ENCODE measurements at places on chromosomes 1 and 21.

DNA sequence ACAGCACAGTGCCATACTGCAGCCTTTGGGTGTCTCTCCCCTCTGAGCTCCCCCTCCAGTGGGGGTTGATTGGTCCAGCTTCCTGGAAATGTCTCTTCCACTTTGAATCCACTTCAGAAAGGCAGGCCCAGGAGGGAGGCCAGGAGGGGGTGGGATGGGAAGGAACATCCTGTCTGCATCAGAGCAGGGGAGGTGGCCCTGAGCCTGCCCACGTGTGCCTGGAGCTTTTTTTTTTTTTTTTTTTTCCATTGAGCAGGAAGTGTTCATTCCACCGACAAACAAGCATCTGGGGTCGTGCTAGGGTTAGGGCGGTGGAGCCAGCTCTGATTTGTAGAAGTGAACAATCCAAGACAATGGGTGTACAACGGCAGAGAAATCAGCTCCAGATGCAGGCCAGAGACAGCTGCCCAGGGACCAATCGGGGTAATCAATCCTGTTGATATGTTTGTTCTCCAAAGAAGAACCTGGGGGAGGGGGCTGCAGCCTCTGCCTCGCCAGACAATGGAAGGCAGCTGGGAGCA, 93.3 kb downstream of the SSBP3 start:
- DNase-seq: peak; percentile 64

- no peak for DNase-seq
These were observed 478 bp downstream of the MAD2L2 start for GRCh38 chr1:11680270-11681070.

DNA sequence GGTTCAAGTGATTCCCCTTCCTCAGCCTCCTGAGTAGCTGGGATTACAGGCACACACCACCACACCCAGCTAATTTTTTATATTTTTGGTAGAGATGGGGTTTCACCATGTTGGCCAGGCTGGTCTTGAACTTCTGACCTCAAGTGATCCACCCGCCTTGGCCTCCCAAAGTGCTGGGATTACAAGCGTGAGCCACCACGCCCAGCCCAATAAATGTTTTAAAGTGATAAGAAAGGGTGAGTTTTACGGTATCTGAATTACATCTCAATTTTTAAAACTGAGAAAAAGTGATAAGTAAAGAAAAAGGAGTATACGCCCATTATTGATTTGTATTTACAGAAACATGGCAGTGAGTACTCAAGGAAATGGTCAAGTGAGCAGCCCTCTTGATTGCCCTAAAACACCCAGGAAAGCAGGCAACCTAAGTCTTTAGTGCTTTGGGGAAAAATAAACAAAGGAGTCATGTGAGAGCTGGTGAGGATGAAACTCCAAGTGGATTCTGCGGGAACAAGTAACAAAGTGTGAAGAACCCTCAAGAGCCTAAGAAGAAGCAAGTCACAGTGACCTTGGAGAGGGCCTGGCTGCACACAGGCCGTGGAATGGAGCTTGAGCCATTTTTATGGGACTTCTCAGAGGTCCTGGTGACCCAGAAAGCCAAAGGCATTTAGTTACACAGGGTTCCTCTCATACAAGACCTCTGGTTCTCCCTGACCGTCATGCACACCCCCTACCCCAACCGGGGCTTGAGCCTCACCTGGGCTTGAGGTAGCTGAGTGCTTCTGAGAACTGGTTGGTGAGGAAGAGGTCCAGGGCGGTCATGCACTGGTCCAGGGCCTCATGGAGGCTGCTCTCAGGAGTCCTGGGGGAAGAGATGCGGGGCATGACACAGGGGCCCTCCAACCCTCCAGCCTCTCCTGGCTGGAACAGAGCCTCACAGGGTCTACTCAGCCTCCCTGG, 9.1 kb downstream of the TTC39A start:
- DNase-seq: no peak

DNA sequence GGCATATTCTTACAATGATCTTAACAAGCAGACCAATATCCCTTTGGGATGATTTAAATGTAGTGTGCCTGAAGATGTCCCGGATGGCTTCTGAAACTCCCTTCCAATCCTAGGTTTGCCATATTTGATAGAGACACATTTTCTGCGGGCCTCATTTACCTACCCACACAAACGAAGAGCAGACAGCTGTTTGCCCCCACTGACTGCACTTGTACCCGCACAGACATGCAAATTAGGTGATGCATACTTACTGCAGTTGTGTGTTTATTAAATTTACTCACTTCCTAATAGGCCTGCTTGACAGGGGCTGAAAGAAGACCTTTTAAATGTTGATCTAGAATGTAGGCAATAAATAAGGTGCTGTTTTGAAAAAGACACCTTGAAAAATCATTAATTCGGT, 257.9 kb upstream of the RRP15 start:
- DNase-seq: no peak

DNA sequence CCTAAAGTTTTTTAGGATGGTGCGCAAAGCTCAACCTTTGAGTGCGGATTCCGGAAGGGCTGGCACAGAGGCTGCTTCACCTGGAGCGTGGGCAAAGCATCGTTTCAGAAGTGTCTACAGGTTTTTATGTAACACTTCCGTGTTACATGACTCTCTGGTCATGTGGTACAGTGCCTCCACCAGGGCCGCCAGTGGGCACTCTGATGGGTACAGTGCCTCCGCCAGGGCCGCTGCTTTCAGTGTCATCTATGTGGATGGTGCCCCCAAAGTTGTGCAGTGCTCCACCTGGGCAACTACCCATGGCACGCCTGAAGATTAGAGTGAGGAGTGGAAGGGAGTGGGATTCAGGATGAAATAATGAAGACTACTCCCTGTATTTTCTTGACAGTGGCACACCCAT, 101.4 kb upstream of the C1orf174 start:
- no peak for DNase-seq

GRCh38 chr1:46070164-46070814, 62.1 kb downstream of the PIK3R3 start:
- DNase-seq: no peak

- DNase-seq: no peak
These were observed 2.2 kb upstream of the KRTAP10-4 start for GRCh38 chr21:44571296-44571695.

DNA sequence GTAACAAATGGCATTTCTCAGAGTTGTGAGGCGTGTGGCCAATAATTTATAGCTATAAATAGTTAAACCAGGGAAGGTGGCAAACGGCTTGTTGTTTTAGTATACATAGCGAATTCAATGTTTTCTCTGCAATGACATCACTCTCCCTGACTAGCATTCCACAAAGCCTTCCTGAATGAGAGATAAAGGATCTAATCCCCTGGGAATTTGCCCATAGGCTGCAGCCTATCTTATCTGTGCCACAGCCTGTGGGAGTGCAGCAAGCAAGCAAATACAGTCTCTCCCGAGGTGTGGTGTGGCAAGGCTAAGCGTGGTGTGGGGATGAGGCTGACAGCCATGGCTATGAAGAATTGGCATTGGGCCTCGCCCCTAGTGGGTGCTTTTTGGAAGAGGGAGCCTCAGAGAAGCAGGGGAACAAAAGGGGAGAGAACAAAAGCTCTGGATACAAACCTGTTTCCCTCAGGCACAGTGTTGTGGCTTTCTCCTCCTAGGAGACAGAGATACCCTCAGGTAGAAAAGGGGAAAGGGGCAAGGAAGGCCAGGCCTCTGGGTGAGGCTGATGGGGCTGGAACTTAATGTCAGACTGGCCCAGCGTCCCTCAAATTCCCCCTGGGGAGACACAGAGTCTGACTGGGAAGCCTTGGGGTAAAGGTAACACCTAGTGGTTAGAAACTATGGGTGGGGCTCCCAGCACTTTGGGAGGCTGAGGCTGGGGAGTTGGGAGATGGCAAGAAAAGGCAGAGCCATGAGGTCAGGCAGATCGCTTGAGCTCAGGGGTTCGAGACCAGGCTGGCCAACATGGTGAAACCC, 8.9 kb downstream of the TAGLN2 start:
- DNase-seq: peak; percentile 72

GRCh38 chr1:205229399-205229871, 1.7 kb downstream of the TMCC2 start:
- peak; percentile 93 for DNase-seq

DNA sequence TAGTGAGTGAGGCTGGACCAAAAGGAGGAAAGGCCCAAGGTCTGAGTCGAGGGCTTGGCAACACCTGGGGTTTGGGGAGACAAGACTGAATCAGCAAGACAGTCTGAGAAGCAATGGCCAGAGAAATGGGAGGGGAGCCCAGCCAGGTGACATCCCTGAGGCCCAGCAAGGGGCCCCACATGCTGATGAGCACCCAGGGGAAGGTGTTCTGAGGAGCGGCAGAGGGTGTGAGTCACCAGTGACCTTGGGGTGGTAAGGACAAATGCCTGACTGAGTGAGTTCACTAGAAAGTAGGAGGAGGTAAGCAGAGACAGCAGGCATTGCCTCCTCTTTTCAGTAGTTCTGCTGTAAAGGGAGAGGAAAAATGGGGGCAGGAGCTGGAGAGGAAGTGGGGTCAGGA, 192.4 kb upstream of the GALNT2 start:
- no peak for DNase-seq

All from HTR-8/SVneo (cell line).